ENCODE measurements at places on chromosomes 2 and 18.

- DNase-seq = no peak
These were observed 754.2 kb upstream of the ID2 start for GRCh38 chr2:7927691-7928090.

- no peak for DNase-seq
These were observed 1.7 kb downstream of the WIPF1 start for GRCh38 chr2:174595891-174596397.

DNA sequence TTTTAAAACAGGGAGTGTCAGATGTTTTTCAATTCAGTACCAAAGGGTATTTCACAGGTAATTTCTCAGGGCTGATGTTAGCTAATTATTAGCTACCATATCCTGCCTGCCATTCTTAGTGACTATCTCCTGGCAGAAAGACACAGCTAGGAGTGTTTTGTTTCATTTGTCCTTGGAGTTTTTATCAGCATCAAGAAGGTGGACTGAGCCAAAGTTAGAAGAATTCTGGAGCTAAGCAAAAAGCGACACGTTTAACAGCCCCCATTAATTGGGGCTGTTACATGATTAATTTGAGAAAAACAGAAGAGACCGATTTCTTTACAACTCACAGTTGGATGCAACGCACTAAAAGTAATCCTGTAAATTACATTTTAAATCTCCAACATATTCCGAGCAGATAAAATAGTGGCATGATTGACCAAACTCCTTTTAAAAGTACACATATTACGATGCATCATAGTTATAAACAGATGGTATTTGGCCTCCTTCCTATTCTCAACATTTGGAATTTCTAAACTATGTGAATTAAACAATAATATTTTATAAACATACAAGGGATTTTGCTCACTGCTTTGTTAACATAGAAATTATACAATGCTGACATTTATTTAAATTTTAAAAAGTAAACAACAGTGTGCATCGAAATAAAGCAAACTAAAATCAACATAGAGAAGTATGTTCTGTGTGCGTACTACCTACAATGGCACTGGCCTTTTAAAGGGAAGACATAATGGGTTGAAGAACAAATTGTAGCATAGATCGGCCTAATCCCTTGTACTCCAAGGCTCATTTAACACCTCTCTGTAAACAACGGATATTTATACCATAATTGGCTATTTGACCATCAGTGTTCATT, 585.1 kb downstream of the ZEB2 start:
- DNase-seq = no peak

- DNase-seq = no peak
These were observed 734.0 kb upstream of the LINC00305 start for GRCh38 chr18:64882896-64883295.

GRCh38 chr18:45680066-45680690, 43.8 kb upstream of the SLC14A1 start:
- DNase-seq = peak; percentile 5

GRCh38 chr2:195360242-195360641, 296.8 kb upstream of the SLC39A10 start:
- DNase-seq = no peak

- no peak for DNase-seq
These were observed 120.5 kb downstream of the TANC1 start for GRCh38 chr2:159088906-159089305.

GRCh38 chr2:33321236-33321771, 155.1 kb upstream of the RASGRP3 start:
- DNase-seq = no peak

DNA sequence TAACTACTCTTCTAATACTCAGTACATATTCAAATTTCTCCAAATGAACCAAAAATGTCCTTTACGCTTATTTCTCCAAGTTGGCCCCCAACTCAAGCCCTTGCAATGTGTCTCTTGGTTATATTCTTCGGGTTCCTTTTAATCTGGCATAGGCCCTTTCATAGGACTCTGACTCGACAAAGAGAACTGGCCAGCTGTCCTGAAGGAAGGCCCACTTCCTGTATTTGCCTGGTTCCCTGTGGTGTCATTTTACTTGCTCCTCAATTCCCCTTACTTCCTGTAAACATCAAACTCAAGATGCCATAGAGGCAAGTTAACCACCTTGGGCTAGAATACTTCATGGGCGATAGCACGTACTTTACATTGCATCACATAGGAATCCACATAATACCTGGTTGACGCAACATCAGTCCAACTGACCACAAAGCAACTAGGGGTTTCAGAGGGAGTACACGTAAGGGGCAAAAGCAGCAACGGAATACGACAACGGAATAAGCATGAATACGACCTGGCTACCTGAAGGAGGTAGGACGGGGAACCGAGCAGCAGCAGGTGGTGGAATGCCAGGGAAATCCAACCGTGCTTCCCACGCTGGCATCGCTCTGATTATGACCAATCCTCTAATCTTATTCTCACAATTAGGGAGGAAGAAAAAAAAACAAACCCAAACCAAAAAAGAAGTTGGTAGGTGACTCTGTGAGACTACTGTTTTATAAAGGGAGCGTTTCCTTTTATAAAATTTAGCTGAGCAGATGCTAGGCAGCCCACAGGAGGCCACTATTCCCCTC, 823 bp upstream of the GORASP2 start:
- no peak for DNase-seq

DNA sequence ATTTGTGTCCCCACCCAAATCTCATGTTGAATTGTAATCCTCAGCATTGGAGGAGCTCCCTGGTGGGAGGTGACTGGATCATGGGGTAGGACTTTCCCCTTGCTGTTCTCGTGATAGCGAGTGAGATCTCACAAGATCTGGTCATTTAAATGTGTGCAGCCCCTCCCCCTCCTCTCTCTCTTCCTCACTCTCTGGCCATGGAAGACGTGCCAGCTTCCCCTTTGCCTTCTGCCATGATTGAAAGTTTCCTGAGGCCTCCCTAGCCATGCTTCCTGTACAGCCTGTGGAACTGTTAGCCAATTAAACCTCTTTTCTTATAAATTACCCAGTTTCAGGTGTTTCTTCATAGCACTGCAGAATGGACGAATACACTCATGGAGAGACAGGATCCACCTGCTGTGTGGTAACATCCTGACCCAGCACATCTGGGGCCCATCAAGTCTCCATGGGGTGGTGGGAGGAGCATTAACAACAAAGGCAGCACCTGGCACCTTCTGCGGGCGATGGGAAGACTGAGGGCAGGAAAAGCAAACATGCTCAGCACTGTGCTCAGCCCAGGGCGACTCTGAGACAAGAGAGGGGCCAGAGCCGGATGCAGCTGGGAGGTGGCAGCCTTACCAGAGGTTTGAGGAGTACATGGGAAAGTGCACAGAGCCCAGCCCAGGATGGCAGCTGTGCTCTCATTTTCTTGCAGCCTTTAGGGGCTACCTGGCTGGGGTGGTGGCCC, 16.2 kb upstream of the ALPP start:
- DNase-seq = no peak

DNA sequence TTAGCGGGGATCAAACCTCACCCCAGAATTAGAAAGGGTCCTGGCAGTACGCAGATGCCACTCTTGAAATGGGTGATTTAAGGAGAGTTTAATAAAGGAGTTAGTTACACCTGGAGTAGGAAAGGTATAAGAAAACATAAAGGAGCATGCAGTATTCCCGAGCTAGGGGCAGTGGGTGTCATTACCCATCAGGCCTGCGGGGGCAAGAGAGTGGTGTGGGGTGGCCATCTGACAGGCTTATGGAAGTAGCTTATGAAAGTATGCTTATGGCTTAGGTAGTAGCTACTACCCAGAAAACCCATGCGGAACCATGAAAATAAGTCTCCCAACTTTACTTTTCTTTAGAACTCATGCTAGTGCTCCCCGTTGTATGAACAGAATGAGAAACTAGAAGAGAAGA, 568.9 kb upstream of the ACVR2A start:
- DNase-seq = no peak

- DNase-seq = no peak
These were observed 1246.3 kb upstream of the PIK3C3 start for GRCh38 chr18:40708726-40709125.

GRCh38 chr2:129189617-129190319, 789.7 kb upstream of the RAB6C start:
- no peak for DNase-seq

DNA sequence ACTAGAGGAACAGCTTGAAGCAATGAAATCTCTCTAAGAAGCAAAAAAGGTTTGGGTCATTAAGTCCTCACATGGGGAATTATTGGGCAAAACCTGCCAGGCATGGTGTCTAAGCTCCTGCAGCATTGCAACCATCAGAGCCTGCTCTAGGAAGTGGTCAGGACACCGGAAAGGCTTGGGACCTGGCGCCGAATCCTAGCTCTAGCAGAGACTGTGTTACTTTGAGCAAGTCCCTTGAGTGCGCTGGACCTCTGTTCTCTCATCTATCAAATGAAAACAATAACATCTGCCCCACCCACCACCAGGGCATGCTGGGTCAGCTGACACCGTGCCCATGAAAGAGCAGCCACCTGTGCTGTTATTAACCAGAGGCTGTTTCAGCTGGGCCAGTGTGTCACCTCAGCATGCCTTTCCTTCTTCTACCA, 6.3 kb downstream of the TMEM127 start:
- DNase-seq = no peak

DNA sequence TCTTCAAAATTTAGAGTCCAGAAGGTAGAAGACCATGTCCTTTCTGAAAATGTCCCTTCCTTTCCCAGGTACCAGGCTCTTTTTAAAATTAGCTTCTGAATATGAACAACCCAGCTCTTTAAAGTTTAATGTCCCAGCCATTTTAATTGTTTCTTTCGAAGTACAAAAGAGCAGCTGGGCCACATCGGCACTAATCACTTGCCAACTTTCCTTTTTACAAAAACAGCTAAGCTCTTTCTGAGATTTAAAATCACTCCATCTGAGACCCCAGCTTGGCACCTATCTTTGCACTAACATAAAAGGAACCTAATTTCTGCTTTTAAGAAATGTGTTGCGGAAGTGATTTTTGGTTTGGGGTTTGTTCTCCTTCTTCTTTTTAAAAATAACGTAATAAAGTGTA, 2.6 kb downstream of the BOD1L2 start:
- DNase-seq = no peak

DNA sequence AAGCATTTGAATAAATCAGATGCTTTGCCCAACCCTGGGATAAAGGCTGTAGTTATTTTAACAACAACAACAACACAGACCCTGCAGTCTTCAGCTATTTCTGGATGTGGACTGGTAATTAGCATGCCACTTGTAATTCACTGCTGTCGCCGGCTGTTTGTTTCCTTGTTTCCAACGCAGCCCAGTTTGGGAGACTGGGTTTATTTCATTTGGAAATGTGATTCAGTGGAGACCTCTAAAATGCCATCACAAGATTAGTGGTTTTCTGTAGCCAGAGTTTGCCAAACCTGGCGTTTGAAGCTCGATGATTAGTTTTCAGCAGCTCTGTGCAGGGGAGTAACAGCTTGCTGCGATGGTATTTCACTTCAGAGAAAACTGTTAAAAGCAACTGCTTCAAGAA, 83.5 kb downstream of the LDLRAD4 start:
- no peak for DNase-seq

All from endothelial cell of umbilical vein (primary cell).